ENCODE measurements at places on chromosomes 7 and 10.

DNA sequence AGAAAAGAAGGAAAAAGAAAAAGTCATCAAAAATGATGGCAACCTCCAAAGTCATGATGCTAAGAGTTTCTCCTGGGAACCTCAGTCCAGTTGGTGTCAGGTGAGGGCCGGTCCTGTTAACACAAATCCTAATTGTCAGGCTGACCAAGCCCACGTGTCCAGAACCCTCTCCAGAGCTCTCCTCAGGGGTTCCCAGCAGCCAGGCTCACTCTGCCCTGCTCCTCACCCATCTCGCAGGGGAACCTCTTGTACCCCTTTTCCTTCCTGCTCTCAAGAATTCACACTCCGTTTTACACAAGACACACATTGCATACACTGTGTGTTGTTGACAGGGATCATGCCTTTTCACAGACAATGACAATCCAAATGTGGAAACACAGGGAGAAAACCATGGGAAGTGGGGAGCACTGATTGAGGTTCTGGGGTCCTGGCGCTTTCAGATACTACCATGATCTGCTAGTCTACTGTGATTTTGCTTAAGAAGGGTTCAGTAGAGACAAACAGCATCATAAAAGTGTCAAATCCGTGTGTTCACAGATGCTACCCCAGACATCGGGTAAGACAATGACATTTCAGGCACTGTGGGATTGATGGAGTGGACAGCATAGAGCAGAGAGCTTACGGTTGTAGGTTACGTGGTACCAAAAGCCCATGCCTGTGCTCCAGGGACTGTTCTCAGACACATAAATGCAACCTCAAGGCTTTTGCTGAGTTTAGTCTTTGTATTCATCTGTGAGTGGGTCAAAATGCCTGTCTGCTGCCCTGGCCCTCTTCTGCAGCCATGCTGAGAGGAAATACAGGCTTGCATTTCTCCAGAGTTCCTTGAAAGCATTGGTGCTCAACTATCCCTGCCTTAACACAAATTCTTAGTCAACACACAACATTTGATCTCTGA, 16.0 kb downstream of the IL2RA start:
- DNase-seq, result no peak

- no peak for DNase-seq
These were observed 112.2 kb downstream of the TES start for GRCh38 chr7:116322541-116322940.

GRCh38 chr10:104100795-104101194, 15.1 kb upstream of the COL17A1 start:
- DNase-seq, result no peak

DNA sequence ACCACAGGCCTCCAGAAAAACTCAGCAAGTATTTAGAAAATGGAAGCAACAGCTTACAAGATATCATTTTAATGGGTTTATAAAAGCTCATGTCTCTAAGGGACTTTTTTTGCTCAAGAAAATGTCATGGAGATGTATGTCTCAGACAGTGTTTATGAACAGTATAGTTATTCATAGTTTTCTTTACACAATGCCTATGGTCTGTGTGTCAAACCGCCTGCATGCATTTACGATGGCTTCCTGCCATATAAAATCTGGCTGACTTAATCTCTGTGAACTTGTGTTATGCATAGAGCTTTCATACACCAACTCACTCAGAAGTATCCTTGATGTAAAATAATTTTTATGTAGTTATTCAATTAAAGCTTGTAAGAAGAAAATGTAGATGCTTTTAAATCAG, 1314.2 kb upstream of the LRRTM3 start:
- no peak for DNase-seq

DNA sequence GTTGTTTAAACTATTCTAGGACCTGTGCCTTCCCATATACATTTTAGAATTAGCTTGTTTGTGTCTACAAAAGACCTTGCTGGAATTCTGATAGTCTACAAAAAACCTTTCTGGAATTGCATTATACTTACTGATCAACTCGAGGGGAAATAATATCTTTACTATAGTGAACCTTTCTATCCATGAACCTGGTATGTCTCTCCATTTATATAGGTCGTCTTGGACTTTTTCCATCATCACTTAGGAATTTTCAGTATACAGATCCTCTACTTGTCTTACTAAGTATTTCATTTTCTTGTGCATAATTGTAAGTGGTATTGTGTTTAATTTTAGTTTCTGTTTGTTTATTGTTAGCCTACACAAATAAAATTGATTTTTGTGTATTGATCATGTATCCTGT, 101.1 kb downstream of the WDFY4 start:
- DNase-seq, result no peak

DNA sequence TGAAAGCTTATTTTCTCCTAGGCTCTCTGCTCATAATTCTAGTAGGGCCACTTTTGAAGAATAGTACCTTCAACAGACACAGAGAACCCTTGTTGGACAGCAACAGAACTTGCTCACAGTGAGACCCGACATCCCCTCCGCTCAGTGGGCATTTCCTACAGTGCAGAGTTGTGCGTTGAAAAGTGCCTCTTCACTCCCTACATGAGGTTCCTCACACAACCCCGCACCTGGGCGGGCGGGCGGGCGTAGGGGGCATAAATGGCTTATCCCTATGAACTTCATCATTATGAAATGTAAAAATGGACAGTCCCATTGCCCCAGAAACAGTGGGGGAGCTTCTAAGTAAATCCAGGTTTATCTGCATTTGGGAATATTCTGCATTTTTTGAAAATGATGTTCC, 174.9 kb downstream of the MGMT start:
- no peak for DNase-seq

DNA sequence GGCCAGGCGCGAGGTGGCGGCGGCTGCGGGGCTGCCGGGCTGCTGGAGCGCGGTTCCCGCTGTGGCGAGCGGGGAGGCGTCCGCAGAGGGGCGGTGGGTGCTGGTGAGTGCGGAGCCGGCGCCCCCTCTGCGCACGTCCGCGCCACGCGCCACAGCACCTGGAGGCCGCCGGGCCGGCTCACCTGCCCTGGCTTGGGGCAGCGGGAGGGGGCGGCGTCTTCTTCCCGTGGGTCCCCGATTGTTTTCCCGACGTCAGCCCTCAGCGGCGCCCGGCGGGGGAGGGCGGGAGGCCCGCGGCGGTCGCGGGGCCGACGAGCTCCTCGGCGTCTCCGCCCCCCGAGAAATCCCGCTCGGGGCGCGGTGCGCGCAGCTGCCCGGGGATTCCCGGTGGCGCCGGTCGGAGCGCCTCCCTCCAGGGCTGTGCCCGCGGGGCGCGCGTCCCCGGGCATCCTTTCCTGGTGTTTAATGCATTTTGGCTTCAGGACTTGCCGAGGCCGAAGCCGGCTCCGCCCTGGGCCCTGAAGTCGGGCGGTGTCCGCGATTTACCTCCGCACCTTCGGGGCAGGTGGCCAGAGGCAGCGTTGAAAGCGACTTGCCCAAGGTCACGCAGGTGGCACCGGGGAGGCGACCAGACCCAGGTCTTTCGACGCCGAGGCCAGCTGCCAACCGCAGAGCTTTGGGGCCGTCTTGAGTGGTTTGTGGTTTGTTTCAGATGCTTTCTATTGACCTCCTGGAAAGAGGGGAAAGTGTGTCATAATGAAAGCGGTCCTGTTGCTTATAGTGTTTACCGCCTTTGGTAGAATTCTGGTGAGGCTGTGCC, 561 bp downstream of the PLEKHA1 start:
- peak; percentile 62 for DNase-seq

DNA sequence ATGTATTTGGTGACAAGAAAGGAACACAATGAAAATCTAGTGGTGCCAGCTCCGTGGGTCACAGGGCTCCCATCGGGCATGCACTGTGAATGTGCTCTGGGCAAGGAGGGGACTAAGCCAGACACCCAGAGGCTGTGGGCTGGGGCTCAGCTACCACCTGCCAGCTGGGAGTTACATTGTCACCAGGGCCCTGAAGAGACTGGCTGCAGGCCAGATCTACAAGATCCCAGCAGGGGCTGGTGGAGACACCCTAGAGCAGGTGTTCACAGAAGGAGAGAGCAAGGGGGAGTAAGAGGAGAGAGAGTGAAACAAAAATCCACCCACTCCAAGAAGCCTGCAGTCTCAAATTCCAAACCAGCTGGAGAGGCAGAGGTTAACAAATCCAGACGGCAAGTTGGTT, 116.6 kb upstream of the ADCY1 start:
- no peak for DNase-seq

DNA sequence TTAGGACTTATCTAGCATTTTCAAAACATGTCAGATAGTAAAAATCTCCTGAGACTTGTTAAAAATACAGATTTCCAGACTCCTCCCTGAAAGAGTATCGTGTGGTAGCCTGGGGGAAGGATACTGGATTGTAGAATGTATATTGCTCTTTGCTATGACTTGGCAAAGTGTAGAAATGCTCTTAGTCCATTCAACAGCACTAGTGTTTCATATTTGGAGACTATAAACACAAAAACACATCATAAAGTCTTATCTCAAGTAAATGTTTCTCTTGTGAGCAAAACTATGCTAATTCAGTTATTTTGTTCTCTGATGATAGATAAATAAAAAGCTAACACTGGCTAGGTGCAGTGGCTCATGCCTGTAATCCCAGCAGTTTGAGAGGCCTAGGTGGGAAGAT, 137.5 kb upstream of the PRPS1L1 start:
- no peak for DNase-seq

DNA sequence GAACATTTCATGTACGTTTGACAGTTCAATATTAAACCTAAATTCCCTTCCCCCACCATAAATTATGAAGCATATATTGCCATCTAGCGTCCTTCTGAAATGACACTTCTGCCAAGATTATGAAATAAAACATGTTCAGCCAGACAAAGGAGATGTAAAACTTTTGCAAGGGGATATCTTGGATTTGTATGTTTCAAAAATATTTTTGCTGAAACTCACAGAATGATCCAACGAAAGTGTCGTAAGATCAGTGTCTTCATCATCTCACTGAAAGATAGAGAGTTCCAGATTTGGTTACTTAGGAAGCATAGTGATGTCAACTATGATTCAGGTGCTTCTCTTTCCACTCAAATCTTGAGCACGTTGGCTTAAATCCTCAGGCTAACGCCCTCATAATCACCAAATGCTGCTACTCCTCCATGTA, 904.3 kb downstream of the XPNPEP1 start:
- no peak for DNase-seq

DNA sequence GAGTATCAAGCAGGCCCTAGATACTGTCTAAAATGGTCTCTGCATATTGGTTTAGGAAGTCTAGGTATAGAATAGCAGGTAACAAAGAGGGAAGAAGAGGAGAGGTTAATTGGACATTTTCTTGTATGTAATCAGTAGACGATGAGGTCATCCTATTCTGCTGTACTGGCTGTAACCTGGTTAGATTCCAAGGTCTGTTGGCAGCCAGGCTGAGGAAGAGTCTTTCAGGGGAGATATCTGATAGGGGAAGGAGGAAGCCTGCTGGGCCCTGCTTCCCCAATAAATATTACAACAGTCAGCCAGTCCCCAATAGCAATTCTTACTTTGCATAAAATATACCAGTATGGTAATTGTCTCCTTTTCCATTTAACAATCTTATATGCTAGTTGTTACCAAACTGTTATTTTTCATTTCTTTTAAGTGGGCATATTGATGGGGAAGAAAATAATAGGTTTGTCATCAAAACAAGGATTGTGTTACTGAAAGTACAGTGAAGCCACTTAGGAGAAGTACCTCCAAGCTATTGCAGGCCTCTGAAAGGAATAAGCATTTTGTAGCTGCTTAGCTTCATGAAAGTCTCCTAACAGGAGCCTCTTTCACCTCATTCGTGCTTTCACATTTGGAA, 186.4 kb downstream of the LRRC4 start:
- no peak for DNase-seq

GRCh38 chr7:30028749-30029635, 780 bp downstream of the PLEKHA8 start:
- no peak for DNase-seq
